ENCODE measurements at places on chromosomes 2 and 18.

GRCh38 chr2:176540995-176541394 is 271.8 kb downstream of the MTX2 start:
- no peak for DNase-seq

- DNase-seq = no peak
Measured at GRCh38 chr18:9944805-9945204, 31.0 kb downstream of the VAPA start.

GRCh38 chr2:230472621-230473018 is 56.6 kb downstream of the SP100 start:
- DNase-seq = peak; percentile 53

GRCh38 chr2:112591413-112591812 is 7.0 kb downstream of the CHCHD5 start:
- DNase-seq = no peak

DNA sequence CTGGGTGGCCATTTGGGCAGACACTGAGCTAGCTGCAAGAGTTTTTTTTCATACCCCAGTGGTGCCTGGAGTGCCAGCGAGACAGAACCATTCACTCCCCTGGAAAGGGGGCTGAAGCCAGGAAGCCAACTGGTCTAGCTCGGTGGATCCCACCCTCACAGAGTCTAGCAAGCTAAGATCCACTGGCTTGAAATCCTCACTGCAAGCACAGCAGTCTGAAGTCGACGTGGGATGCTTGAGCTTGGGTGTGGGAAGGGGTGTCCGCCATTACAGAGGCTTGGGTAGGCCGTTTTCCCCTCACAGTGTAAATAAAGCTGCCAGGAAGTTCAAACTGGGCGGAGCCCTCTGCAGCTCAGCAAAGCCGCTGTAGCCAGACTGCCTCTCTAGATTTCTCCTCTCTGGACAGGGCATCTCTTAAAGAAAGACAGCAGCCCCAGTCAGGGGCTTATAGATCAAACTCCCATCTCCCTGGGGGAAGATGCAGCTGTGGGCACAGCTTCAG is 69.6 kb upstream of the WDSUB1 start:
- no peak for DNase-seq

GRCh38 chr18:27996801-27997272 is 180.1 kb downstream of the CDH2 start:
- DNase-seq = peak; percentile 74

GRCh38 chr2:226020956-226021355 is 621.4 kb downstream of the NYAP2 start:
- DNase-seq = no peak

DNA sequence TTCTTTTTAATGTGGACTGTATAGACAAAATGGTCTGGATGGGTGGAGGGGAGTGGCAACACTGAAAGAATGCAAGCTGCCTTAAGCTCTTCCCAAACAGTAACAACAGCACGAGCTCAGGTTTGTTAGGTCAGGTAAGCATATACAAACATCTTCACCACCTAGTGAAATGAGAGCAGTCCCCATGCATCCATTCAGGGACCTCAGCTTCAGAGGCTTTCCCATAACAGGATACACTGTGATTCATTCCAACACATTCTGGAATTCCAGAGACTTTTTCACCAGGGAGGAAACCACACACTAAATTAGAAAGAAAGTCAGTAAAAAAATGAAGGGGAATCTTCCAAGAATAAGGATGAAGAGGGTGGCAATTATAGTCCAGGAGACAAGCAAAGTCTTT is 50.4 kb upstream of the BZW1 start:
- DNase-seq = peak; percentile 69

DNA sequence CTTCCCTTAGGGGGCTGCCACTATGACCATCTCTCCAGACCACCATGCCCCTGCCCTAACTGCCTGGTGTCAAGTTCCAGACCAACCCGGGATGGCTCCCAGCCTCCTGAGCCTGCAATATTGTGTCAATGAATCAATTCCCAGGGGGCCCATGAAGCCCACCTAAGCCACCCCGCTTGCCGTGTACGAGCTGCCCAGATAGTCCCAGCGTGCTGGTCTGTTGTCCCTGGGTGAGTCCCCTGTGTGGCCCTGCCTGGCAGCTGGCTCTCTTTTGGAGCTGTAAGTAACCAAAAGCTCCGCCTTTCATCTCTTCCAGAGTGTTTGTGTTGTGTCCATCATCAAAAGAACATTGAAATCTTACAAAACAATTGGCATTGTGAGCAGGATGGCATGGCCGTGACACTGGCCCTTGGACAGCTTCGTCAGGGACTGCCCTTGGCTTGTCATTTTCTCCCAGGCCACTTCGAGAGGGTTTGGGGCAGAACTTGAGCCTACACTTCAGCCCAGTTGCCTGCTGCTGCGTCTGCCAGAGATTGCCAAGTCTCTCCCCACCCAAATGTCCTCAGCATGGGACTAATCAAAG is 11.3 kb upstream of the MAL start:
- no peak for DNase-seq

DNA sequence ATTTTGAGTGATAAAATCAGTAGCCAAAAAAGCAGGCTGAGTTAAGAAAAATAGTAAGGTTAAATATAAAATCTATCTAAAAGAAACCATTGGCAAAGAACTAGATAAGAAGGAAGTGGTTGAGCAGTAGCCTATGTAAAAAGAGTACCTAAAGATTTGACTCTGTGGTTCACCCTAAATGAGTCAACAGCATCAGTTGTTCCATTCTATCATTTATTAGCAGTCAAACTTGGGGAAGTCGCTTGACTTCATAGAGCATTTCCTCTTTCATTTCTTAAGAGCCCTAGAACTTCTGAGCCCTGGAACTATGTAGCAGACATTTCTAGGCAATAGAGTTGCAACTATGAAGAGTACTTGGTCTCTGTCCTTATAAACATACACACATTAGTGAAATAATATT is 381.7 kb downstream of the NUP35 start:
- no peak for DNase-seq

DNA sequence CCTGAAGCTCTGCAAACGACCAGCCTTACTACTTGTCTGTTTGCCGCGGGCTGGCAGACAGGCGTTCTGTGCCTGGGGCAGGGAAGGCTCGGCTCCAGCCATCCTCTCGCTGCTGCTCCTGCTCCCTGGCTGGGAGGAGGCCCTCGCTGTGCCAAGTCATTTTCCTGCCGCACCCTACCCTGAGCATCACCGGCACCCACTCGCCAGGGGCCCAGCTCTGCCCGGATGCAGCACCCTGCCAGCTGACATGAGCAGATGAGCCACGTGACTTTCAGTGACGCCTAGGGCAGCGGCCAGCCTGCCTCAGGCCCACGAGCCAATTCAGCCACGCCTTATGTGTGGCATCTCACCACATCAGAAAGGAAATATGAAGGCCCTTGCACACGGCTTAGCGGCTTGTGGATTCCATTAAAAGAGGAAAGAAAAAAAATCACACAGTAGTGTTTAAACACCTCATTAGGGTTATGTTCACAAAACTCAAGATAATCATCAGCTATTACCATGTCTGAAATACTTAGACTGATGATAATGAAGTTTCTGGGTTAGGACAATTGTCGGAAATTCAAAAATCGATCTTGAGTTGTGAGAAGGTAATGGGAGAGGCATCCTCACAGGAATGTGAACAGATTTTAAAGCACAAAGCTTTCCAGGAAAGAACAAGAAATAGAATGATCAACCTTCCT is 250.5 kb downstream of the TWIST2 start:
- peak; percentile 81 for DNase-seq

GRCh38 chr2:218986148-218986761 is 1.3 kb upstream of the FEV start:
- no peak for DNase-seq

- no peak for DNase-seq
Measured at GRCh38 chr2:98552499-98553179, 55.7 kb downstream of the COA5 start.

DNA sequence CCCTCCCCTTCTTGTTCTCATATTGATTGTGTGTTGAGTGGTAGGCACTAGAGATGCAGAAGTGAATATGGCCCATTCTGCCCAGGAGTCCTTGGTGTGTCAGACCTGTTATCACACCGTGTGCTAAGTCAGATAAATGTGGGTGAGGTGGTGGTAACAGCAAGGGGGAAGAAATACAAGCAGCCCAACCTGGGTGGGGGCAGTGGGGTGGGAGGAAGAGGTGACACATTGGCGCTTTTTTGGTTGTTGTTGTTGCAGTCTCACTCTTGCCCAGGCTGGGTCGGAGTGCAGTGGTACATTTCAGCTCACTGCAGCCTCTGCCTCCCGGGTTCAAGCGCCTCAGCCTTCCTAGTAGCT is 12.8 kb downstream of the B3GNT2 start:
- DNase-seq = no peak

DNA sequence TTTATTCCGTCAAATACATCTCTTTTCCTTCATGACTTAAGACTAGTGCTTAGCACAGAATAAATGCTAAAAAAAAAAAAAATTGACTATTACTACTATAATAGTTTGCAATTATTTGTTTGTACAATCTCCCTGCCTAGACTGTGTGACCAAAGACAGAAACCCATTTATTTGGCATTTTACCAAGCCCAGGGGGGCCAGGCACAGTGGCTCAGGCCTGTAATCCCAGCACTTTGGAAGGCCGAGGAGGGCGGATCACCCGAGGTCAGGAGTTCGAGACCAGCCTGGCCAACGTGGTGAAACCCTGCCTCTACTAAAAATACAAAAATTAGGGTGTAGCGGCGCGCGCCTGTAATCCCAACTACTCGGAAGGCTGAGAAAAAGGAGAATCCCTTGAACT is 1.4 kb downstream of the ASB3 start:
- DNase-seq = no peak

GRCh38 chr2:96881349-96882195 is 11.7 kb upstream of the SEMA4C start:
- DNase-seq = no peak

DNA sequence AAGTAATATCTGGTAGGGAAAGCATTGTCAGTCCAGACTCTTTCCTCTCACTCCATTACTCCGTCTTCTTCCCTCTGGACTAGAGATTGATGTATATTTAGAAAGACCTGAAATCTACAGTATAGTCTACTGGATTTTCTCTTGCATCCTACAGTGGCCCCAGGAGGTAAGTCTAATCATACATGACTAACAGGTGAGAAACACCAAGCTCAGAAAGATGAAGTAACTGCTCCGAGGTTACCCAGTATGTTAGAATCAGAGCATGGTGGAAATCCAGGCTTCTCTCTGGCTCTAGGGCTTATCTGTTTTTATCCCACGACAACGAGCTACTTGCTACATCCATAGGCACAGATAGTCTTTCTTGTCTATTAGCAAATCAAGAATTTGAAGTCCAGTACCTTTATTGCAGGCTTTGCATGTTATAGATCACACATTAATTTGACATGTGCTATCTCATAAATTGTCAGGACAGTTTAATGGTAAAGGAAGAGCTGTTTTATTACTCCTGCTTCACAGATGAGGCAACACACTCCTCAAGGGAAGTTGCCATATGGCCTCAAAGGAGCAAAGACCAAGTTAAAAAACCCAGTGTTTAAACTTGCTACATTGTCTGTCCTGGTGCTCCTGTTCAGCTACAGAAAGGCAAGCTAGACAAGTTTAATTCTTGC is 484.3 kb downstream of the THSD7B start:
- DNase-seq = no peak

GRCh38 chr2:138373993-138374408 is 127.6 kb upstream of the SPOPL start:
- DNase-seq = peak; percentile 71
